ENCODE measurements at places on chromosomes 6 and 20.

- DNase-seq, result no peak
Measured at GRCh38 chr20:43976547-43976946, 61.9 kb downstream of the TOX2 start.

- no peak for DNase-seq
Measured at GRCh38 chr6:41546866-41547798, 951 bp downstream of the FOXP4 start.

DNA sequence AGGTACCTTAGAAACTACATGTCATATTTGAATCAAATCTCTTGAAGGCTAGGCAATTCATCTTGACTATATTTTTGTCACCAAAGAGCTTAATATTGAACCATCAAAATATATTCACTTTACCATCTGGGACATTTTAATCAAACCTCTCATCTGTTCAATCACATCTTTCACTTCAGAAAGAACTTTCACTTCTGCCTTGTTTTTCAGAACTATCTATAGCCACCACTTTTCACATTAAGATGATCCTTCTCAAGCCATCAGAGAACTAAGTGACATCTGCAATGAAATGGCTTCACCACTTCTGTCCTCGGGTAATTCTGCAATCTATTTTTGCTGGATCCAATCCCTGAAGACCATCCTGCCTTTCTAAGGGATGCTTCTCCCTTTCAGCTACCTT, 57.8 kb downstream of the OR2B2 start:
- DNase-seq, result no peak

DNA sequence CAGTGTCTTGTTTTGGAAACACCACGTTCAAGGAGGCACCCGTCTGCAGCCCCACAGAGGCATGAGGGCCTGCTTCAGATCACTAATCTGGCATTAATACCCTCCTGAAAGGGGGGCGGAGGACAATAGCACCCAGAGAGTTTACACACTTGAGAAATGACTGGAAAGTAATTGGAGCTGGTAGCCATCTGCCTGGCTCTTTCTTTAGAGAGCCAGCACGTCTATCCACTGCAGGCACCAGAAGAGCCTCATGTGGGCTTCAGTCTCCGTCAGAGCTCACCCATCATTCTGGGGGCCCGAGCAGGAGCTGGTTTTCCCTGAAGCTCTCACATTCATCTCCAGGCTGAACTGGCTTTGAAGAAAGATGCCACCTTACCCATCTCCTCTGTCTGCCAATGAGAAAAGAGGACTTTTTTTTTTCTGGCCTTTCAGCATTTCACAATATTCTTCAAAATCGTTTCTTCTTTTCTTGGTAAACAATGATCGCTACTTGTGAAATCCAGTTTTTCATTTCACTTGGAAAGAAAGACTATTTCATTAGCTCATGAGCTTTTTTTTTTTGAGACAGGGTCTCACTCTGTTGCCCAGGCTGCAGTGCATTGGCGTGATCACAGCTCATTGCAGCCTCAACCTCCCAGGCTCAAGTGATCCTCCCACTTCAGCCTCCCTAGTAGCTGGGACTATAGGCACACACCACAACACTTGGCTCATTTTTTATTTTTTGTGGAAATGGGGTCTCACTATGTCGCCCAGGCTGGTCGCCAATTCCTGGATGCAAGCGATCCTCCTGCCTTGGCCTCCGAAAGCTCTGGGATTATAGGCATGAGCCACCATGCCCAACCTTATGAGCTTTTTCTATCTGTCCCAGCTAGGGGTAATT, 124.7 kb upstream of the ZNF217 start:
- DNase-seq, result no peak

DNA sequence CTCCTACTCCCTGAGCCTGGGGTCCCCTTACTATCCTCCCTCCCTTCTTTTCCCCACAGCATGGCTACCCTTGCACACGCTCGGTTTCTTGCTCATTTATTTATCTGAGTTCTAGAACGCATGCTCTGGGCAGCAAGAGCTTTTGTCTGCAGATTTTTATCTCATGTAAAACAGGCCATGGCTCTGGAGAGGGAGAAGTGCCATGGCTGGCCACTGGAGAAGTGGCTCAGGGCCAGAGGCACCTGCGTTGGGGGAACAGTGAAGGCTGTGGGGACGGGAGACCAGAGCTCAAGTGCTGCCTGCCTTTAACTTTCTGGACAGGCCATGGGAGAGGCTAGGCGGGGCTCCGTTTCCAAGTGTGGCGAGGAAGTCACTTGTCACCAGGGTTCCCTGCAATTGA, 177.7 kb upstream of the SULF2 start:
- no peak for DNase-seq

DNA sequence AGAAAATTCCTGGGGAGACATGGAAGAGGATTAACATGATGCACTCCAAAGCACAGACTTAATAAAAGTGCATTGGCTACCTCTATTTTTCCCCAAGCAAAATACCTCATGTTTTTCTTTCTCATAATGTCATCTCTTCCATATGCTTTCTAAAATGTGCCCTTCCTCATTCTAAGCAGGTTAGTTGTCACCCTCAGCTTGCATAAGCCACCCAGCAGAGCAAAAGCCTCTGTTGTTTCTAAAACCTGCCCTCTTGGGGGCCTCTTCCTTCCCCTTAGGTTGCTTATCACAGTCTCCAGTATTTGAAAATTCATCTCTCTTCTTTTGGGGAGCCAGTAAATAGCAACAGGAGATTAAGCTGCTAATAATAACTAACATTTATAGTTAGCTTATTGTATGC, 183.6 kb upstream of the FLRT3 start:
- DNase-seq, result no peak

DNA sequence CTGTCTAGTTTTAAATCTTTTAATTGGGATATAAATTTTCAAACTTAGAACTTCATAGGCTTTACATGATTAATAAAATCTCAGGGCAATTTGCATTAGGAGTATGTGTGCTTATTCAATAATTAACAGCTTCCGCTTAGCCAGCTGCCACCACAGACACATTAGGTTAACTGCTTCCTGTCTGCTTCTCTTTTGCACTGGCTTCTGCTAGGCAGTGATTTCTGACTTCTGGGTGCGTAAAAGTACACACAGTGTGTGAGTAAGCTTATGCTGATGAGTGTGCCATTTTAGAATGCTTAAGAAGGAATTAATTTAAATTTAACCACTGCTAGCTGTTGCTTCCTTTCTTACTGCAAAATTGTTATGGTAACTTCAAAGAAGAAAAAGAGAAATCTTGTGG, 73.9 kb downstream of the F13A1 start:
- DNase-seq, result peak; percentile 19

- no peak for DNase-seq
Measured at GRCh38 chr6:75481394-75481793, 12.2 kb downstream of the FILIP1 start.

DNA sequence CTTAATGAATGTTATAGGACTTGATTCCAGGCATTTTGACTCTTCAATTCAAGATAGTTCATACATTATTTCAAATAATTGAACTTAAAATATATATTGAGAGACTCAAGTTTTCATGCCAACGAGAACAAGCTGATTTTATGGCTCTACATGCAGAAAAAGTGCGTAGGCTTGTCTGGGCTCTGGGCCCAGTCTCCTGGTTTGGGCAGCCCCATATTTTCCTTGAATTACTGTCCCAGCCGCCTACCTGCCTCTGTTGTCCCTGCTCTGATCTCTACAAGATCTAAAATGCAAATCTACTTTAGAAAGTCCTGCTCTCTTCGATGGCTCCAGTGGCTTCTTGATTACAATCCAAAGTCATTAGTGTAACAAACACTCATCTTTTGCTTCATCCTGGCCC, 537.4 kb upstream of the CHD6 start:
- no peak for DNase-seq

- DNase-seq, result no peak
Measured at GRCh38 chr6:36753671-36754405, 56.2 kb downstream of the RAB44 start.

GRCh38 chr6:3523966-3524365, 67.1 kb upstream of the SLC22A23 start:
- no peak for DNase-seq

DNA sequence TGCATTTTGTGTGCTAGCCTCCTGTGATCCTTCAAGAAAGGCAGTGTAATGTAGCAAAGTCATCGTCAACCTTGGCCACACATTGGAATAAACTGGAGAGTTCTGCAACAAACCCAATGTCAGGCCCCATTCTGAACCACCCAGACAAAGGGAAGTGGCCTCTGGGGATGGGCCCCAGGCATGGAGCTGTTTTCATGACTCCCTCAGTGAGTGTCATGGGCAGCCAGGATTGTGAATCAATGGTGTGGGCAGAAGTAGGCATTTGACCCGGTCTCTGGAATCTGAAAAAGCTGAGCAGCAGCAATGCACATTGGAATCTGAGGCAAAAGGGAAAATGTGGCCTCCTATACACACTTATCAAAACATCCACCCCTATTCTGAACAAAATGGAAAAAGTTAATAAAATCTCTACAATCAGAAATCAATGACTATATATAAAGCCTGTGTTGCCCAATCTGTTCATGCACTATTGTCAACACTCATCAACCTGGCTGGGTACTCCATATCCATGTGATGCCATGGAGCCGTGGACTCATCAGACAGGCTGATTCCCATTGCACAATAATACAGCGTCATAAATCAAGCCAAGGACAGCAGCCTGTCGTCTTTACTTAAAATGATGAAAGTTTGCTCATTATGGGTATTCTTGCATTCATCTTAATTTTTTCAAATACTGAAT, 134.9 kb upstream of the STMND1 start:
- no peak for DNase-seq

DNA sequence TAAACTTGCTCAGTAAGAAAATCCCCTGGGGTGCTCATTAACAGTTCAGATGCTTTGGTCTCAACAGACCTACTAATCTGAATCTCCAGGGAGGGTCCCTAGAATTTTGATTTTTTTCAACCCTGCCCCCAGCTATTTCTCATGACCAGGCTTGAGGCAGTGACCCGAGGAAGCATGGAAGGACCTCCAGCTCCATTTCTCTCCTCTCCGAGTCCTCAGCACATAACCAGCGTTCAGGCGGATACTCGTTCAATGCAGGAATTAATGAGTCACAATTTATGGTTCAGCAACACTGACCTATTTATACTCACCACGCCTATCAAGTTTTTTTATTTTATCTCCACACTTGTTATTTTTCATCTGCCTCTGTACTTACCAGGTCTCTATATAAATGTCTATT, 369.2 kb upstream of the CDH4 start:
- no peak for DNase-seq

DNA sequence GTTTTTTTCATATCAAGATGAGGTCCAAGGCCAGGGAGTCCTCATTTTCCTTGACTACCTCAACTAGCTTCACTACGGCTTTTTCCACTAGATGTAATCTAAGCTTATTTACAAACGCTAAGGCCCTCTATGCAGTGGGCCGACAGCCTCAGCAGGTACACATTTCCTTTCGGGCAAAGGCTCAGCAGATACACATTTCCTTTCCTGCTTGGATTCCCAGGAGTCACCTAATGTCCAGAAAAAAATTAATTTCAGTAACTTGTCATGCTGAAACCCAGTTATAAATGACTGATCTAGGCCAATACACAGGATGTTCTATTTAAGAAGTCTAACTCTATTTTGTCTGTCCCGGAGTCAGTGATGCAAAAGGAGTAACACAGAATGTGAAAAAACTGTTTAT, 7.2 kb upstream of the KIAA0408 start:
- no peak for DNase-seq

DNA sequence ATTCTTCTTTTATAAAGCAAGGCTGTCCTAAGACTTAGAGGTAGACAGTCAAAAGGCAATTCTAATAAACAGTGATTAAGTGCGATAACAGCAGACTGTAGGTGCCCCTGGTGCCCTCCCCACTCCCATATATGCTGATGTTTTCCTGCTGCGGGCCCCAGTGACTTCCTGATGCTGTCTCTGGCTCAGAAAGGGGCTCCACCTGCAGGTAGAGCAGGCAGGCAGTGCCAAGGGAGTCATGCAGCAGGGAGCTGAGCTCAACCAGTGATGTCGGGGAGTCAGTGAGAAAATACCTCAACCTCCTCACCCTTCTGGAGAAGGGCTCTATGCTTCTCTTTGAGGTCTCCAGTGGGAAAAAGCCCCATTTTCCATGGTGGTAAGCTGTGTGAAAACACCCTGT, 126.7 kb upstream of the SSTR4 start:
- no peak for DNase-seq

DNA sequence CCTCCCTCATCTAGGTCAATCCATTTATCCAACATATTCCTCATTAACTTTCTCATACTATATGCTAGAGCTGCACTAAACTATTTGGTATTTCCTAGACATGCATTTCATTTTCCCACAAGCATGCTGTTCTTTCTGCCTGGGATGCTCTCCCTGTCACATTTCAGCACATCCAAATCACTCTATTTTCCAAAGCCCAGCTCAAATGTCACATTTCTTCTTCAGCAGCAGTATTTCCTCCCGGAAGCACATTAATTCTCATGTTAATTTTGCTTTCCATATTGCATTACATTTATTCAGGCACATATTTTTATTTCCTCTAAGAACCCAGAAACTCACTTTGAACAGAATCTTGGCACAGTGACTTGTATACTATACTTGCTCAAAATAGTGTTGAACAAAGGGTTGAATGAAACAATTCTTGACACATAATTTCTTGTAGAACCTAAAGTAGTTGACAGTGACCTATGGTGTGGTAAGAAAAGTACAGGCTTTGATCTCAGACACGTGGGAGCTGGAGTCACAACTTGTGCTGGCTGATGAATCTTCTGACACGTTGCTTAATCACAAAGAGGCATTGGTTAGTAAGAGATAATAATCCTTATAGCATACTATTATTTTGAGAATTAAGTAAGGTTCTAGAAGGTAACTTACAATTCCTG, 30.8 kb upstream of the CD2AP start:
- peak; percentile 20 for DNase-seq

DNA sequence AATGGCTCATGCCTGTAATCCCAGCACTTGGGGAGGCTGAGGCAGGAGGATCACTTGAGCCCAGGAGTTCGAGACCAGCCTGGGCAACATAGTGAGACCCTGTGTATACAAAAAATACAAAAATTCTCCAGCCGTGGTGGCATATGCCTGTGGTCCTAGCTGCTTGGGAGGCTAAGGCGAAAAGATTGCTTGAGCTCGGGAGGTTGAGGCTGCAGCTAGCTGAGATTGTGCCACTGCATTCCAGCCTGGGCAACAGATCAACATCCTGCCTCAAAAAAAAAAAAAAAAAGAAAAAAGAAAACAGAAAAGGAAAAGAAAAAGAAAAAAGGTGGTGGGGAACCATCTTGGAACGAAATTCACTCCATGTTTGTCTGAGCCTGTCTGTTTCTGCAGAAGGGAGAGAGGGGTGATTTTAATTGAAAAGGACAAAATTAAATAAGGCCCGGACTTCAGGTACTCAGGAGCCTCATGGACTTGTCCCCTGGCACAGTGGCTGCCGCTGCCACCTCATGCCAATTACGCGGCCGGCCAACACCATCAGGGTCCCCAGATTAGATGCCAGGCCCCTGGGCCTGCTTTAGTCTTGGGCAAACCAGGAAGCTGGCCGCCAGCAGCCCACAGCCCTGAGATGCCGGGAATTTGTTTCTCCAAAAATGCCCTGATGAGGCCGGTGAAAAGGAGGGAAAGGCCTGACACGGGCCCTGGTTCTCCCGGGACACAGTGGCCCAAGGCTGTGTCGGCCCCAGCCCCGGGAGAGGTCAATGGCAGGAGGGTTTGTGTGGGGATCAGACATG, 37.8 kb upstream of the STX16 start:
- DNase-seq, result no peak

- no peak for DNase-seq
Measured at GRCh38 chr6:31621320-31621939, 915 bp downstream of the PRRC2A start.
